Globus pallidus (tissue), 1 donor: ENCODE measurements at places on chromosomes 2 and 18.

DNA sequence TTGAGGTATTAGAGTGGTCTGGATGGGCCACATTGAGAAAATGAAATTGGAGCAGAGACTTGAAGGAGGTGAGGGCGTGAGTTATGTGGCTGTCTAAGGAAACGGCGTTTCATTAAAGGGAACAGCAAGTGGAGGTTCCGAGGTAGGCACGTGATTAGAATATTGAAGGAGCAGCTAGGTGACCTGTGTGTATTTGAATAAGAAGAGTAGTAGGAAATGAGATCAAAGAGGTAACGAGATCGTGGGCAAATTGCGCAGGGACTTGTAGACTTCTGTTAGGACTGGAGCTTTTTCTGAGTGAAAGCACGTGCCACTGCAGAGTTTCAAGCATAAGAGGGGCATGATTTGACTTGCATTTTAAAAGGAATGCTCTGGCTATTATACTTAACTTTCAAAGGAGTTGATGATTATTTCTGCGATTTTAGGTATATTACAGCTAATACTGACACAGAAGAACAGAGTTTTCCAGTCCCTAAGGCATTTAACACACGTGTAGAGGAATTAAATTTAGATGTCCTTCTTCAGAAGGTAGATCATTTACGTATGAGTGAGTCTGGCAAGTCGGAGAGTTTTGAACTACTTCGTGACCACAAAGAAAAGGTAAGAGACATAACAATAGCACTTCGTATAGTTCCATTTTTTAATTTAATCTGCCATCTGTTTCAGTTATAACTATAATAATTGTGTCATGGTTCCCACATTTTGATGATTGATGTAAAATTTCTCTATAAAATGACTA lies 48.7 kb downstream of the RMDN2 start:
- no peak for DNase-seq

DNA sequence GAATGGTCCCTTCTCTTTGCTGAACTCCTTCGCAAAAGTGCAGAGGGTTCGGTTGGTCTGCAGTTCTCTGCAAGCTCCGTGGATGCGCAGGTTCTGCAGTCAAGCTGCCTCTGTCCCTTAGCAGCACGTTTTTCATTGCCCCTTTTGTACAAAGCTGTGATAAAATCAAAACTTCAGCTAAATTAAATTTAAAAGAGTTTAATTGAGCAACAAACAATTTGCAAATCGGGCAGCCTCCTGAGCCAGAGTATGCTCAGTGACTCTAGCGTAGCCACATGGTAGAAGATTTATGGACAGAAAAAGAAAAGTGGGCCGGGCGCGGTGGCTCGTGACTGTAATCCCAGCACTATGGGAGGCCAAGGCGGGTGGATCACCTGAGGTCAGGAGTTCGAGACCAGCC lies 18.8 kb downstream of the TSN start:
- no peak for DNase-seq

DNA sequence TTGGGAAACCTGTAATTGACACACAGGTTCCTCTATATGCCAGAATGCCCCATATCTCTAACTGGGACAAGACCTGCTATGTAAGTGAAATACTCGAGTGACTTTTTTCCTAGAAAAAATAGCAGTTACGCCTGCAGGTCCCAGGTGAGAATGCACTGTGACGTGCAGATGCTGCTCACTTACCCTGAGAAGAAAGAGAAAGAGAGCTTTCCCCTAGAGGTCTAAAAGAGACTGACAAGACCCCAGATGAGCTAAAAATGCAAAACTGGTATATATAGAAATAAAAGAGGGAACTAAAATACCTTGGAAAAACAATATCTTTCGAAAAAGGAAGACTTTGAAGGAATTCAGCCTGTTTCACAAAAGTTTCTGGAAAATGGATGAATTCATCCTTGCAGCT lies 383.0 kb upstream of the DCC start:
- no peak for DNase-seq

DNA sequence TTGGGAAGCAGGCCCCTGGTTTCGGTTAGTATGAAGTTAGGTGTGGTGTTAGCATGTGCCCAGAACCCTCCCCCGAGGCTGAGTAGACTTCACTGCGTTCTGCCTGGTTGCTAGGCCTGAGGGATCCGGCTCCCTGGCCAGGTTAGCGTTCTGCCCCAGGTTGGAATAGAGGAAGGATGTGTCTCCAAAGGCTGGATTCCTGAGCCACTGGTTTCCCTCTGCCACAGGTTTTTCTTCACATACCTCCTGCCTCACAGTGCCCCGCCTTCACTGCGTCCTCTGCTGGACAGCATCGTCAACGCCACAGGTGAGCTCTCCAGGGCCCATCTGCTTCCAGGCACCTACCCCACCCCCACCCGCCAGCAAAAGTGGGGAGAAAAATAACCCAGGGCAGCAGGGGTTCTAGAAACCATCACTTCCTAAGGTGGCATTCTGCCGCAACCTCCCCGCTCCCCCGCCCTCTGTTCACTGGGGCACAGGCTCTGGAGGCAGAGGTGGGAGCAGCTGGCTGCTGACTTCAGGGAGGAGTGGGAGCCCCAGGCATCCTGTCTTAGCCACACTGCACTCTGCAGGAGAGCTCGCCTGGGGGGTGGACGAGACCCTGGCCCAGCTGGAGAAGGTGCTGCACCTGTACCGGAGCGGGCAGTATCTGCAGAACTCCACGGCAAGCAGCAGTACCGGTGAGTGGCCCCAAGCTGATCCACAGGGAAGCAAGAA lies 7.1 kb downstream of the PKDCC start:
- no peak for DNase-seq

GRCh38 chr2:60633615-60634014 lies 80.2 kb upstream of the BCL11A start:
- DNase-seq: no peak

- DNase-seq: no peak
These were observed 36.5 kb downstream of the KANSL3 start for GRCh38 chr2:96601382-96602292.

GRCh38 chr2:172228177-172228808 lies 125.6 kb upstream of the DLX2 start:
- DNase-seq: no peak

DNA sequence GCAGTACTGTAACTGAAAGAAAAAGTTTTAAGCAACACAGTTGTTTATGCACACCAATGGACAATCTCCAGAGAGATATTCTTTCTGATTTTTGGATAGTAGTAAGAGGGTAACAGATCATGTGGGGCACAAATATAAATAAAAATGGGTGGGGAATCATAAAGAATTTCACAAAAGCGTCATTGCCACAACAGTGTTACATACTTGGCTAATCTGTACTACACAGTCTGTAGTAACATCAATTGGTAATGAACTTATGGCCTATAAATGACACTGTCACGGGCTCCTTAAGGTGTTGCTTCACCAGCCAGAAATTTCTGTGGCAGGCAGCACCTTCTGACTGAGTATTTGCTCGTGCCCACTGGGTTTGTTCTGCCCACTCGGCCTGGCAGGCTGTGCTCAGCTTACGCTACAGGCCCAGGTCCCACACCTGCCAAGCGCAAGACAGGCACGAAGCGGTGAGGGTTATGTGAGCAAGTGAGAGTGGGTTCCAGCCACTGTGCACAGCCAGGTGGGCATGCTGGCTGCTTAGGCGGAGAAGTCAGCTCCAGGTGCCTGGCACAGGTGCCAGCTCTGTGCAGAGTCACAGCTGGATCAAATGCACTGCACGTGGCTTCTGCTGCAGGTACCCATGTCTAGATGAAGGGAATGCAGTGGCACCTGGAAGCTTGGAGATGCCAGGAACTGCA lies 532.5 kb upstream of the SLC39A10 start:
- no peak for DNase-seq

DNA sequence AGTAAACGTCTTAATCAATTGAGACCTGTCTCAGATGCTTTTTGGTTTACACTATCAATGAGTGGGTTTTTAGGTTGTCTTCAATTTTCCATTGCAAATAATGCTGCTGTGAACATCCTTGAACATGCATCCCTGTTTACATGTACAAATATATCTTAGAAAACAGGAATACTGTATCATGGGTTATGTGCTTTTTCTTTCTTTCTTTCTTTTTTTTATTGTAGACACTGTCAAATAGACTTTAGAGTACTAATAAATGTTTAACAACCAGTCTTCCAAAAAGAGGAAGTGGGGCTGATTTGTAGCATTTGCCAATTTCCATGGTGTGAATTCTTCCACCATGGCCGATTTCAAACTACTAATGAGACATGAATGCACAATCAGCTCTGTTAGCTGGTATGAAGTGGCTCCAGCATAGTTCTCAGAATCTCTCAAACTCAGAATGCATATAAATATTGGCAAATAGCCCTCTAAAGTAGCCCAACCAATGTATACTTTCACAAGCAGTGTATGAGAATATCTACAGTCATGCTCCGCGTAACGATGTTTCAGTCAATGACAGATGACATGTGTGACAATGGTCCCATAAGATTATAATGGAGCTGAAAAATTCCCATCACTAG lies 50.3 kb upstream of the B3GNT2 start:
- no peak for DNase-seq

DNA sequence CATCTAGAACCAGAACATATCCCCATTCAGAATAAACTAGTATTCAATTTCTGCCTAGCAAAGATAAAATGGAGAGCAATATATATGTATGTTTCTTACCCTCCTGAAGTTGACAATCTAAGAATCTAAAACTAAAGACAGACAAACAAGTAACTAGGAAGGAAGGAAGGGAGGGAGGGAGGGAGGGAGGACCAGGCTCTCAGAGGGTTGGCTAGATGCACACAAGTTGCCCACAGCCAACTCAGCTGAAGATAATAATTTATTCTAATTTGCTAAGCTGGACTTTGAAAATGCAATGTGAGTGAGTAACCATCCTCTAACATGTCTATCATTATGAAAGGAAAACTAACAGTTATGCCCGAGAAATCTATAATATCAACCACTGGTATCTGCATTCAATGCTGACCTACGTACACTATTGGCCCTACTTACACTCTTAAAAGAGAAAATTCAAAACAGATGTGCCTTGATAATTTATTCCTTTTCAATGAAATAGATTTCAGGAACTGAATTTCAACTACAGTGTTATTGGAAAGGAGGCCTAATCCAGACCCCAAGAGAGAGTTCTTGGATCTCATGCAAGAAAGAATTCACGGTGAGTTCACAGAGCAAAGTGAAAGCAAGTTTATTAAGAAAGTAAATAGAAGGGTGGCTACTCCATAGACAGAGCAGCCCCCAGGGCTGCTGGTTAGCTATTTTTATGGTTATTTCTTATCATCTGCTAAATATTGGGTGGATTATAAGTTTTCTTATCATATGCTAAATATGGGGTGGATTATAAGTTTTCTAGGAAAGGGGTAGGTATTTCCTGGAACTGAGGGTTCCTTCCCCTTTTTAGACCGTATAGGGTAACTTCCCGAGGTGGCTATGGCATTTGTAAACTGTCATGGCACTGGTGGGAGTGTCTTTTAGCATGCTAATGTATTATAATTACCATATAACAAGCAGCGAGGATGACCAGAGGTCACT lies 288.5 kb upstream of the SLC39A10 start:
- no peak for DNase-seq
